ENCODE measurements at places on chromosomes 3 and 15.

DNA sequence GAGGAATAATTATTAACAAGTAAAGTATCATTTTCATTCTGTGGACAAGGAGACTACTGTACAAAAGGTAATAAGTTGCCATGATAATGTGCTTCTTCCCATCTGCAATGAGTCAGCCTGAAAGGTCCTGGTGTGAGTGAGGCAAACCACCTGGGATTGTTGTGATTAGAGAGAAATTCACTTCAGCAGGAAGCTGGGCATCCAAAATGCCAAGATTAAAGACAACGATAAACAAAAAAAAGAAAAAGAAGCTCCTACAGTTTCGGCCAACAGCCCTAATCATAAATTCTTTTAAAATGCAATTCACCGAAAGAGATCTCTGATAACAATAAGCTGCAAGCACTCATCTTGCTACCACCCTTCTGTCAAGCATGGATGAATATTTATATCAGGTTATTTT, 507.8 kb downstream of the TUSC7 start:
- no peak for DNase-seq

DNA sequence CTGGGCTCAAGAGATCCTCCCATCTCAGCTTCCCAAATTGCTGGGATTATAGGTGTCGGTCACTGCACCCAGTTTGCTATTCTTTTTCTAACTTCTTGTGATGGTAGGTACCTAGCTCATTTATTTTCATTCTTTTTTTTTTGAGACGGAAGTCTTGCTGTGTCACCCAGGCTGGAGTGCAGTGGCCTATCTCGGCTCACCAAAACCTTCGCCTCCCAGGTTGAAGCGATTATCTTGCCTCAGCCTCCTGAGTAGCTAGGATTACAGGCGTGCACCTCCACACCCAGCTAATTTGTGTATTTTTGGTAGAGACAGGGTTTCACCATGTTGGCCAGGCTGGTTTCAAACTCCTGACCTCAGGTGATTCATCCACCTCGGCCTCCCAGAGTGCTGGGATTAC, 30.1 kb upstream of the RAD51 start:
- DNase-seq, result no peak

- no peak for DNase-seq
These were observed 104.3 kb downstream of the CPN2 start for GRCh38 chr3:194246709-194247349.

DNA sequence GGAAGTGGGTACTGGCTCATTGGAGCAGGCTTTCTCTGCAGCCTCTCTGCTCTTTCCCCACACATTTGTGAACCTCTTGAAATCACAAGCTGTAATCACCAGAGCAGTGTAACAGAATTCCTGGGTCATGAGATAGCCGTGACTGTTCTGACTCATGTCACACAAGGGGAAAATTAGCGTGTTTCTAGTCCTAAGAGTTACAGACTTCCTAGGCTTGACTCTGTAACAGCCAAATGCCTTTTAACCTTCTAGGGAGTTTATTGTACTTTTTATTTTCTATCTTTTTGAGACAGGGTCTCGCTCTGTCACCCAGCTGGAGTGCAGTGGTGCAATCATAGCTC, 54.7 kb upstream of the TRAK1 start:
- DNase-seq, result no peak

DNA sequence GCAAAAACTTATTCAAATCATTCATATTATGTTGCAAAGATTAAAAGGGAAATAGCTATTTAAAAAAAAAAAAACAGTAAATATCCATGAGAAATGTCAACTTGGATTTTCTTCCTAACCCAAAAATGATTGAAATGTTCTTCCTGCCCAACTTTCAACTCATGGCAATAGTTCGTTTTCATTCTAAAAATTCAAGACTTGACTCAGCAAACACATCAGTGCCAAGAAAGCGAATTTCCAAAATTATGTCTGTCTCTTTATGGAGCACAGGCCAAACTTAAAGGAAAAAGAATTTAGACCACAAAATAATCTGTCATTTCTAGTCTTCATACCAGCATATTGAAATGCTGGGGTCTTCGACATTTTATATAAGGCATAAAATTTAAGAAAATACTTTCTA, 63.7 kb downstream of the MAGI1 start:
- DNase-seq, result no peak
